ENCODE measurements at places on chromosomes 13 and 19.
A peak's percentile ranks its signal among the peaks of the same experiment; 100 is the strongest.

- no peak for DNase-seq
These were observed 420.4 kb upstream of the GPC6 start for GRCh38 chr13:92806215-92806614.

DNA sequence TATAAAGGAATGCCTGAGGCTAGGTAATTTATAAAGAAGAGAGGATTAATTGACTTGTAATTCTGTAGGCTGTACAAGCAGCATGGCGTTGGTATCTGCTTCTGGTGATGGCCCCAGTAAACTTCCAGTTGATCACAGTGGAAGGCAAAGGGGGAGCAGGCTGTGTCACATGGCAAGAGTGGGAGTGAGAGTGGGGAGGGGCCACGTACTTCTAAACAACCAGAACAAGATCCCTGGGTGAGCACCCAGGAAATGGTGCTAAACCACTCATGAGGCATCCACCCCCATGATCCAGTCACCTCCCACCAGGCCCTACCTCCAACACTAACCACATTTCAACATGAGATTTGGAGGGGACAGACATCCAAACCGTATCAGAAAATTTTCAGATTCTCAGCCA, 3.0 kb upstream of the RNF113B start:
- DNase-seq: no peak

- DNase-seq: no peak
These were observed 21.5 kb downstream of the DIS3 start for GRCh38 chr13:72760189-72760588.

DNA sequence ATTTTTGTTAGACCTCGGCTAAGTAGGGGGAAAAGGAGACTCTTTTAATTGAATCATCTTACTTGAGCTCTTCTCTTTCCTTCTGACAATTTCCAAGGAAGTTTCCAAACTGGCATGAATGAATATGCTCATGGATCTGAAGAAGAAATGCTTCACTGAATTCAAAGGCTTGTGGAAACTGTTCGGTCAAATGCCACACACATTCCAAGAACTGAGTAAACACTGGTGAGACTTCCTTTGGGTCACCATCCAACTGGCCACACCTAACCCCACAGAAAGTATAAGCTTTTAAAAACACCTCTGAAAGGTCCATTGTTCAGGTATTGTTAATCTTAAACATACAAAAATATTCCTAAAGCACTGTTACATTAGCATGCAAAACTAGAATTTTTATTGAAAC, 33.6 kb downstream of the MTMR6 start:
- DNase-seq: no peak

GRCh38 chr19:17671906-17672305, 16.2 kb downstream of the UNC13A start:
- no peak for DNase-seq

- DNase-seq: peak; percentile 97
These were observed at the start of gene ZNF677 for GRCh38 chr19:53254411-53255341. Gene ZNF677 (minus strand): TSS chr19:53254873. CDS start chr19:53251550, 3,323 bp downstream.

DNA sequence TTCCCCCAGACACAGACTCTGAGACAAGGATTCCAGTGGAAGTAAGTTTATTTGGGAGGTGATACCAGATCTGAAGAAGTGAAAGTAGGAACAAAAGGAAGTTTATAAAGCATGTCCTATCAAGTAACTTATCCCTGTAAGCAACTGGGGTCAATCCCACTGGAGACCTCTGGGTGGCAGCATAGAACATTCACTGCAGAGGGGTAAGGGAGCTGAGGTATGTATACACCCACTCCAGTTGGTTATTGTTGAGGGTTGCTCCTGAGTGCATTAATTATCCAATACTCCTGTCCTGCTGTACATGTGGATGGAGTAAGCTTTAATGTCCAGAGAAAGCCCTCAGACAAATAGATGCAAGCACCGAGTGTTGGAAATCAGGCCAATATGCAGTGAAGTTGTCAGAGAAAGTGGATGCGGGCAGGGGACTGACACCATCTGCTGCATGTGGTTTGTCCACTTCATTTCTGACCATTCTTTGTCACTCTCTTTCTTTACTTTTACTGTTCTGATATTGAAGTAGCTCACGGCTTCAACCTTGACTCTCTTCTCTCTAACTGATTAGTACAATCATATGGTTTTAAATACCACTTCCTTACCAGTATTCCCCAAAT, 46.7 kb downstream of the NOTCH3 start:
- peak; percentile 55 for DNase-seq

GRCh38 chr19:41305927-41306793, 3.8 kb upstream of the CCDC97 start:
- DNase-seq: no peak

GRCh38 chr19:48391100-48392005, at the start of gene KDELR1:
Gene KDELR1 (minus strand): TSS chr19:48391551. CDS start chr19:48391358, 193 bp downstream.
- peak; percentile 97 for DNase-seq

- no peak for DNase-seq
These were observed 319.2 kb upstream of the PCDH9 start for GRCh38 chr13:67549331-67549730.

- no peak for DNase-seq
These were observed 16.9 kb downstream of the MOB3A start for GRCh38 chr19:2079076-2079864.

GRCh38 chr13:70714993-70715392, 606.7 kb upstream of the KLHL1 start:
- DNase-seq: no peak

DNA sequence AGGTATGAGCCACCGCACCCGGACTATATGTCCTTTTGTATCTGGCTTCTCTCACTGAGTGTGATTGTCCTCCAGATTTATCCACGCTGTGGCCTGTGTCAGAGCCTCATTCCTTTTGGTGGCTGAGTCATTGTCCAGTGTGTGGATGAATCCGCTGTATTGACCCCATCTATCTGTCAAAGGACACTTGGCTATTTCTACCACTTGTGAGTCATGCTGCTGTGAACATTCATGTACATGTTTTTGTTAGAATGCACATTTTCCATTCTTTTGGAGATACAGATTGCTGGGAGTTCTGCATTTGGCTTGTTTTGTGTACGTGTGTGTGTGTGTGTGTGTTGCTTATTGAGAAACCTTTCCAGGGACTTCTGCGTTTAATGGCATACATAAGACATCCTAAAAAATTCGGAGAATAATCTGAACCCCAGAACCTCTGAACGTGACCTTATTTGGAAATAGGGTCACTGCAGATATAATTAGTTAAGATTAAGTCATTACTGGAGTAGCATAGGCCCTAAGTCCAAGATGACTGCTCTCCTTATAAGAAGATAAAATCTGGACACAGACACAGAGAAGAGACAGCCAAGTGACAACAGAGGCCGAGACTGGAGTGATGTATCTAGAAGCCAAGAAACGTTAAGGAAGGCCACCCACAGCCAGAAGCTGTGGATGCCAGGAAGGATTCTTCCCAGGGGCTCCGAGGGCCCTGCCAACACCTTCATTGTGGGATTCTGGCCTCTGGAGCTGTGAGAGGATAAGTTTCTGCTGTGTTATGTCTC, 4.9 kb upstream of the GIPC3 start:
- DNase-seq: peak; percentile 82

- no peak for DNase-seq
These were observed 858.0 kb upstream of the SLITRK5 start for GRCh38 chr13:86813198-86813597.

GRCh38 chr19:14761607-14762006, 16.8 kb downstream of the ADGRE2 start:
- DNase-seq: no peak

DNA sequence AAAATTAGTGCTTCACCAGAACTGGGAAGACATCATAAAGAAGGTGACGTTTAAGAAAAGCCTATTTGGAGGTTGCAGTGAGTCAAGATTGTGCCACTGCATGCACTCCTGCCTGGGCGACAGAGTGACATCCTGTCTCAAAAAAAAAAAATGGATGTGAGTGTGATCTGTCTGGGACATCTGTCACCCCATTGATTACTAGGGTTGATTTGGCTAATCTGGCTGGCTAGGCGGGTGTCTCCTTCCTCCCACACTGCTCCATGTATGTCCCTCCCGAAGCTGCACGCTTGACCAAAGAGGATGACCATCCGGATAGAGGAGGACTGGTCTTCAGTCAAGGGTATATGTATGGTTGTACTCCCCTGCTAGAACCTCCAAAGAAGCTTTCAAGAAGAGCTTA, 2.6 kb downstream of the GTF2F2 start:
- no peak for DNase-seq

GRCh38 chr13:31367410-31367809, 167.6 kb downstream of the B3GLCT start:
- no peak for DNase-seq

- peak; percentile 30 for DNase-seq
These were observed 881.9 kb downstream of the SLITRK6 start for GRCh38 chr13:84917252-84917878.

DNA sequence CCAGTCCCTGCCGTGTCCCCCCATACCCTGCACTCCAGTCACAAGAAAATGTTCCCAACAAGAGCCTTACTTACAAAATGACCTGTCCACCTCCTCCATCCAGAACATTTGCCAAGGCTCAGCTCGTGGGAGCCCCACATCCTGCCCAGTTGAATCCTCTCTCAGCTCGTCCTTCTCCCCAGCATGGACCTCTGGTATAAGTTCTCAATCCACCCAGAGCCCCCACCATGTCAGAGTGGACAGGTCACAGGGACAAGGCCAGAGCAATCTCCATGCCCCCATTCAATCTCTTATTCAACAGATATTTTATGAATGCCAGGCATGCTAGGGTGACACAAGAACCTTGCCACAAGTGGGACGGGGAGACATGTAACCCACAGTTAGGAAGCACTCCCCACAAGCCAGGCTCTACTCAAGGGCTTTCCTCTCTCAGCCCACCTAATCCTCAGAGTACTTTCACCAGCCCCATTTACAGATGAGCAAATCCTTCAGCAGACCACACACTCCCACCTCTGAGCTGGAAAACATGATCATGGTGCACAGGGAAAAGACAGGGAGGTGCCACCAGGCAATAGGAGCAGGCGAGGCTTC, 15.1 kb downstream of the DEDD2 start:
- DNase-seq: no peak

- no peak for DNase-seq
These were observed 24.3 kb downstream of the ANKRD10 start for GRCh38 chr13:110890279-110891165.

- no peak for DNase-seq
These were observed 1.7 kb downstream of the SMIM24 start for GRCh38 chr19:3478409-3479176.

DNA sequence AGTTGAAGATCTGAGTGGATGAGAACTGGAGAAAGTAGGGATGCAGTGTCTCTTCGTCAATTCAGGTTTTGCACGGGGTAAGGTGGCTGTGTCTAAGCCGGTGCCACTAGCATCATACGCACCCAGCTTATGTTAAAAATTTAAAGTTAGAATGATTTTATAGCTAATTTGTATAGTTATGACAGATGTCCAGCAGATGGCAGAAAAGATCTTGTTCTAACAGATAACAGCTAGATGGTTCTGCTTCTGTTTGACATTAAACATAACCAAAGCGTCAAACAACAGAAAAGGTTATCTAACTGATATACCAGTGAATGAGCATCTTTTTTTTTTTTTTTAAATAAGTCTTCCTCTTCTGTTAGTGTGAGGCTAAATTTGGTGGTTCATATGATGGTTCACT, 18.8 kb upstream of the EDDM13 start:
- DNase-seq: peak; percentile 70

- no peak for DNase-seq
These were observed 7.8 kb downstream of the NCLN start for GRCh38 chr19:3193256-3194105.

DNA sequence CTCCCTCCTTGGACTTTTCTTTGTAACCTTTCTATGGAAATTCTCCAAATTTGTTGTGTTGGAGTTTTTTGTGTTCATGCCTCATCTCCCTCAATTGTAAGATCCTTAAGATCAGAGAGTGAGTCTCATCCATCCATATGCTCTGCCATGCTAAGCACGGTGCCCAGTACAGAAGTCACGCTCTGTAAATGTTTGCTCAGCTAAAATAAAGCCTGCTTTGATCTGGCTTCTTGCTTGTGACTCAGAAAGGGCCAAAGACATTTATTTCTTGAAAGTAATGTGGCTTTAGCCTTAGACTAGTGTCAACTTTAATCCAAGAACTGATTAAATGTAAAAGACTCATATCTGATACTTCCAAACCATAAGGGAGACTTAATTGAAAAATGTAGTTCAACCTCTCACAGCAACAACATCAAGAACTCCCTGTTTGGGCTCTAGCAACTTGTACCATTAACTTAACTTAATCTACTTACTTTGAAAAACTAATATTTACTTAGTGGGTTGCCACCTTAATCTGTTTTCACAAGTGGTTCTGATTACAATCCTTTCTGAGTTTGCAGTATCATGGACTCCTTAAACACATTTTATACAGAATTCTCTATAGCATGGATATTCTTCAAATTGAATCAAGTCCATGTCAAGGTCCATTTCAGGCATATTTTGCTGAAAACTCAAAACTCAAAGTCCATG, 100.2 kb downstream of the KL start:
- DNase-seq: no peak

GRCh38 chr19:45403781-45404556, 900 bp downstream of the PPP1R13L start:
- DNase-seq: peak; percentile 74

- no peak for DNase-seq
These were observed 24.8 kb downstream of the RNF6 start for GRCh38 chr13:26197298-26197697.

DNA sequence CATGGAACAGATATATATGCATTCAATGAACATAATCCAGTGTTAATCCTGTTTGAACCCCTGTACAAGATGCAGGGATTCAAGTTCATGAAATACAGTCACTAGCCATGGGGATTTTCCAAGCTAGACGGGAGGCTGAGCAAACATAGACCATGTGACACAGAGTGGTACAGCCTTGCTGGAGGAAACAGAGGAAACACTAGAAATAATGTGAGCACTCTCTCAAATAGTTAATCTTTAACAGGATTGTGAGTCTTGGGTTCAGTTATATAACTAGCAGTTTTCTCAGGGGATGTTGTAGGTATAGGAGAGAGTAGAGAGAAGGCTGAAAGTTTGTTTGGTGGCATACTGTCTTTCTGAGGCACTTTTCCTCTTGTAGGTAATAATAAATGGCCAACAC, 13.9 kb upstream of the LGALS16 start:
- no peak for DNase-seq

GRCh38 chr13:40494513-40494912, 171.9 kb downstream of the FOXO1 start:
- DNase-seq: no peak

DNA sequence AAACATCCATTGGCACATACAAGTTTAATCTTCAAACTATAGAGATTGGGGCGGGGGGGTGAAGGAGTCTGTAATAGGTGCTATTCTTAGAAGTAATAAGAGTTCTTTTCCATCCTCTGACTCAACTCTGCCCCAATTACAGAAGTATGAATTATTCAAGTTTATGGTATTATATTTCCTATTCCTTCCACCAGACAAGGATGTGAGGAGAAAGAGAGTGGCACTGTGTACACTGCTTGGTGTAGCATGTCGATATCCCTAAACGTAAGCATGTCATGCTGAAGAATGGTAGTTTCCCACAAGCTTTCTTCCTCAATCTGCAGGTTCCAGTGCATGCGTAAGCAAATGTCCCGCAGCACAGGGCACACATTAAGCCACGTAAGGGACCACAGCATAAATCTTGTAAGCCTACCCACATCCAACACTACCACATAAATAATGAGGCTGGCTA, 14.1 kb downstream of the BRD4 start:
- no peak for DNase-seq
